ENCODE measurements at places on chromosomes 4 and X. TPM values are rescaled to one million over a fixed set of nuclear protein-coding genes. Genes with fewer than 3 reads are reported as not detected.

- DNase-seq = peak; percentile 67
These were observed 70.6 kb downstream of the TRAPPC11 start for GRCh38 chr4:183729430-183730328.

GRCh38 chrX:71650333-71650969, 16.9 kb upstream of the LOC101059915 start:
- DNase-seq = no peak

DNA sequence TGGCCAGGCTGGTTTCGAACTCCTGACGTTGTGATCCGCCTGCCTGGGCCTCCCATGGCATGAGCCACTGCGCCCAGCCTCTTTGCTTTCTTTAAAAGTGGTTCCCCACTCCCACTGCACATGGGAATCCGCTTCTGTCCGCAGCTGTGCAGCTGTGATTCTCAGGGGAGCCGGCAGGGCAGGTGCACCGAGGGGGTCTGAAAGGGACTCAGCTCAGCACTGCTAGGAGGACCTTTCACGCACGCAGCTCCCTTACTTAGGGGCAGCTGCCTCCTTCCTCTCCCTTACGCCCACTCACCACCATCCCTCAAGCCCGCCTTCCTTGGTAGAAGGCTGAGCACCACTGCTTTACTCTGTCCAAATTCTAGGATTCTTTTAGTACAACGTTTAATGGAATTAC, 40.4 kb upstream of the CYP4V2 start:
- DNase-seq = no peak

GRCh38 chrX:69029771-69030170, 135.5 kb downstream of the PJA1 start:
- no peak for DNase-seq

GRCh38 chr4:15031993-15032675, 29.9 kb downstream of the CPEB2 start:
- no peak for DNase-seq

The RNF150 gene
- total RNA-seq = 0.44 TPM

GRCh38 chrX:13487731-13488505, 81.5 kb upstream of the EGFL6 start:
- DNase-seq = peak; percentile 84

The RAB41 gene
- total RNA-seq = not detected

The NKX1-1 gene
- not detected for total RNA-seq

- DNase-seq = no peak
These were observed 7.1 kb downstream of the SMIM9 start for GRCh38 chrX:154827194-154828015.

- no peak for DNase-seq
These were observed 1452.6 kb downstream of the PCDH7 start for GRCh38 chr4:32172761-32173160.

DNA sequence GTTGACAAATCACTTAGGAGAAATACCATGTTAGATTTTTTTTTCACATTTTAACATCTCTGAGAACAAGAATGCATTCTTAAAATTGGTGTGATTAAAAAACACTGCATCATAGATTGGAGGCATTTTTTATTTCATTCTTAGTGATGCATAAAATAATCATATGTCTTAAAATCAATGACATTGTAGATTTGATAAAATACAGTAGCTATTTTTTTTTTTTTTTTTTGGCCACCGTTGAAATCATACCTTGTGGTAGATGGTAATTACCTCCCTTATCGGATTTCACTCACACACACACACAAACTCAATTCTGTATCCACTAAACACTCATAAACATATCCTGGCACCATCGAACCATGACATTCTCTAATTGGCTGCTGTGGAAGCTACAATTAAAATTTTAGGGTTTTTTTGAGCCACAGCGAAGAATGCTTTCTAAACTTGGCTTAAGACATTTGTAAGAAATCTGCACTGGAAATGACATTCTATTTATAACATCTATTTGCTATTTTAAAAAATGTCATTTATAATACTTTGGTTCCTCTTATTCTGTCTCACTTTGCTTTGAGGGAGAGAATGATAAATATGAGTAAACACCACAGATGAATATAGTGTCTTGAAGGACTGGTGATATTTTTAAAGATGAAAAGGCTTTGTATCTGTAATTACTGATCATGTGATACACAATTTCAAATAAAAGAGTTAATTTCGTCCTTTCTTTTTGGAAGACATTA, 60.1 kb downstream of the CCSER1 start:
- no peak for DNase-seq

GRCh38 chrX:154308108-154308946, 12.7 kb downstream of the TKTL1 start:
- DNase-seq = peak; percentile 68

DNA sequence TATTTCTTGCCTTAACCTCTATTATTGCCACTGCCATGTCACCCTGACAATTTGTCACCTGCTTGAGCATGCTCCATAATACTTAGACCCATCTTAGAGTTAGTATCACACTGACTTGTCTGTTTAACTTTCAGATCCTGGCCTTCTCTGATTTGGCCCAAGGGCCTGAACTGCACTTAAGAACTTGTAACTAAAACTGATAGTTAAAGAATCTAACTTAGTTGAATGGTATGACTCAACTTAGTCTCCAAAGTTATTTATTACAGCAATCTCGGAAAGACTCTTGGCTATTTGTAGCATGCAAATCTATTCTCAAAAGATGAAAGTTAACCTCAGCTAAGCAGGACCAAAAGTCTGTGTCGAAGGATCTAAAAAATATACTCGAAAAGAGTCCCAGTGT, 72.3 kb downstream of the IGSF1 start:
- no peak for DNase-seq

- DNase-seq = no peak
These were observed at the start of gene DCHS2 for GRCh38 chr4:154491341-154492271. DCHS2 (minus strand) TSS chr4:154491799; CDS start chr4:154491355, 444 bp downstream.

DNA sequence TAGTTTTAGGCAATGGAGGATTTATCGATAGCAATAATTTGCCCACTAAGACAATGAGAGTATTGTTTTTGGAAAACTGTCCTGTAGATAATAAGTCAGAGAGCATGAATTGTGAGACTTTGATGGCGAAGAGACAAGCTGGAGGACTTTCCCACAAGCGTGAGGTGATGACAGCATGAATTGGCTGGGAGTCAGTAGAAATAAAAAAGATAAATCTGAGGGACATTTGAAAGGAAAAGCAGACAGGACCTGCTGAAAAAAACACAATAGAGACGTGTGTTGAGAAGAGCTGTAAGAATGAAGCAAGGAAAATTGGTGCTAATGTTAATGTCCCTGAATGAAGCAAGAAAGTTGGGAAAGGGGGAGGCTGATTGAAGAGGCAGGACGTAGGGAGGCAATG, 233.5 kb downstream of the DCTD start:
- DNase-seq = no peak

The MTMR1 gene
- total RNA-seq = 24.7 TPM

GRCh38 chrX:104254442-104255115, at the start of gene ESX1:
ESX1 (minus strand) TSS chrX:104254933; CDS start chrX:104254849, 84 bp downstream.
- DNase-seq = no peak

DNA sequence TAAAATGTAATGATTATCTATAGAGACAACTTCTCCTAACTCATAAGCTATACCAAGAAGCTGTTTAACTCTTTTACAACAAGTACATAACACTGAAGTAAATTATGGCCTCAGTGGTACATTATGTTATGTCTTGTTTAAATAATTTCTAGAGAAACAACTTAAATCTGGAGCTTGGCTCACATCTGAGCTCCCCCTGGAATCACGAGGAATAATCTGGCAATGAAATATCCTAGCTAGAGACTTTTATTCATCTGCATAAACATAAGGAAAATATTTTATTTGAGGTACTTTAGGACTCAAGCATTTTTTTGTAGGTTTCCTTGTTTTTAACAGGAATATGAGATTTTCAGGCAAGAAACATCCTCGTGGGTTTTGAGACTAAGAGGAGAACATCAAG, 354.7 kb upstream of the SLC7A11 start:
- no peak for DNase-seq

GRCh38 chr4:17688011-17688441, 73.6 kb downstream of the MED28 start:
- no peak for DNase-seq

- no peak for DNase-seq
These were observed 68.0 kb downstream of the N4BP2 start for GRCh38 chr4:40124690-40125089.

The SPANXN4 gene
- total RNA-seq = not detected

GRCh38 chr4:109708990-109709389, 5.7 kb upstream of the CASP6 start:
- DNase-seq = no peak

The GC gene
- not detected for total RNA-seq

Data from MCF 10A (cell line).